ENCODE measurements at places on chromosomes 7 and 10.

DNA sequence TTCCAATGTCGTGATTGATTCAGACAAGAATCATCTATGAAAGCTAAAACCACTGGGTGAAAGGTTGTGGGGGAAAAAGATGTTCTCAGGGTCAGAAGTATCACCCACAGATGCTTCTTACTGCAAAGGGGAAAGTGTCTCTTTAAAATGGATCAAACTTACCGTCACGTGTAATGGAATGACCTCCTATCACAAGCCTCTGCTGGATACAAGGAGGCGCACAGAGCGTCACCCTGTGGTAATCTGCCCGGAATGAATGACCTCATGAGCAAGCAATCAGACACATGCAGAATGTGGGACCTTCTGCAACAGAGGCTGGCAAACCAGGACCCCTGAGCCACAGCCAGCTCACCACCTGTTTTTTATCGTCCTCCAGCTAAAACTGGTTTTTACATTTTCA lies 33.0 kb downstream of the WIPF3 start:
- peak; percentile 97 for DNase-seq

DNA sequence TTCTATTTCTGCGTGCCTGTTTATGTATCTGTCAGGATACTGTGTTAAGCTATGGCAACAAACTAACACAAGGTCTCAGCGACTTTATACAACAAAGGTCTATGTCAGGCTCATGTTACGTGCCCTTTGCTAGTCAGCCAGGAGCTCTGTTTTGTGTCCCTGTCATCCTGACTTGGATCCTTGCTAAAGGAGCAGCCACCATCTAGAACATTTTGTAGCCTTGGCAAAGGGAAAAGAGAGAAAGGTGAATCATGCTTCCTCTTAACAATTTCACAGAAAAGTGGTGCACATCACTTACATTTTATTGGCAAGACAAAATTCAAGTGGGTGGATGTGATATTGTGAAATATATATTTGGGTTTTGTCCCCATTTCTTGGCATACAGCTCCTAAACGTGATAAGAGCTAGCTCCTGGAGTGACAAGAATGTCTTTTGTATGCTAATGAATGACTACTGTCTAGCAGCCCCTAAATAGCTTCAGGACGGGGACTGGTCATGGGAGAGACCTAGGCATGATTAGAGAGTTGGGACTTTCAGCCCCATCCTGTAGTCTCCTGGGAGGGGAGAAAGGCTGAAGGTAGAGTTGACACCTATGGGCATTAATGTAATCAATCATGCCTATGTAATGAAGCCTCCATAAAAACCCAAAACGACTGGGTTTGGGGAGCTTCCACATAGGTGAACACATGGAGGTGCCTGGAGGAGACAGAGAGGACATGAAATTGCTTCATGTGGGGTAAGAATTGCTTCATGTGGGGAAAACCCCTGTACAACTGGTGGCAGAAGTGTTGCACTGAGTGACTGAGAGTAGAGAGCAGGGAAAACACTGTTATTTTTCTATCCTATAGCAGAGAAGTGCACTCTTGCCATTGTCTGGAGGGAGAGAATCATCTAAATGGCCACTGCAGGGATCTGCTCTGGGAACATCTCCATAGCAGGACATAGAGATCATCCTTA lies 33.0 kb downstream of the MRPL32 start:
- DNase-seq = no peak

DNA sequence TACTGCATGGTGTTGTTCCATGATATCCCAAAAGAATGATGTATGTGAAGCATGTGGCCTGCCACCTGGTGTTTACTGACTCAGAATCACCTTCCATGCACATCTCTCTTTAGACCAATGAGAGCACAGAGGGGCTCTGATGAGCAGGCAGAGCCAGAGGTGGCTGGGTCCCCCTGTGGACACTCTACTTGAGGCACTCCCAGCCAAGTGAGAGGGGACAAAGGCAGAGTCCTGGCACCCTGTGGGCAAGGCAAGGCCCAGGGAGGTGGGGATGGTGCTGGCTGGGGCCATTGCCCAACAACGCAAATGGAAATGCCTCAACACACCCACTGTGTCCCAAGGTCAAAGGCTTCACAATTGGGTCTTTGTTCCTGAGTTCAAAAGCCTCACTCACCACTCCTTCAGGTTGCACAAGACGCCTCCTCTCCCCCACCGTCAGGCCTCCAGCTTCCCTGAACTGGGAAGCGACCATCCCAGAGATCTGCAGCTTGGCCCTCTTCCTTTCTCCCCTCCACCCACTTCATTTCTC lies 164.6 kb downstream of the NEURL1 start:
- DNase-seq = no peak

DNA sequence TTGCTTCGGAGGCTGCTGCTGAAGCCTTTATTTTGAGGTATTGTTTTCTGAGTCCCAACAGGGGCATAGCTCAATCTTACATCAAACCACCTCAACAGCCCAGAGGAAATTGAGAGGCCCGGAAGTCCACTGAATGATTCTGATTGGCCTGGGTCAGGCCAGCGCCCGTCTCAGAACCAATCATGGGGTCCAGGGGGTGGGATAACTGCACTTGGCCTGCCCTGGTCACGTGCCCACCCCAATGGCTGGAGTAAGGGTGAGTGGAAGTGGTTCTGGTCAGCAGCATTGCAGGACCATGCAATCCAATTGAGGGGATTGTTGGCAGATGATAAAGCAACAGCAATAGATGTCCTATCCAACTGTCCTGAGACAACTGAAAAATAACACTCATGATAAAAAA lies 190.6 kb downstream of the HERPUD2 start:
- no peak for DNase-seq

- DNase-seq = no peak
These were observed 58.3 kb downstream of the BICC1 start for GRCh38 chr10:58570979-58571378.
